ENCODE measurements at places on chromosomes 4 and X.

GRCh38 chr4:12138488-12138887 lies 709.8 kb upstream of the HS3ST1 start:
- no peak for DNase-seq

- no peak for DNase-seq
Measured at GRCh38 chr4:186781032-186781917, 57.6 kb upstream of the FAT1 start.

- no peak for DNase-seq
Measured at GRCh38 chrX:20315140-20315539, 48.4 kb upstream of the RPS6KA3 start.

DNA sequence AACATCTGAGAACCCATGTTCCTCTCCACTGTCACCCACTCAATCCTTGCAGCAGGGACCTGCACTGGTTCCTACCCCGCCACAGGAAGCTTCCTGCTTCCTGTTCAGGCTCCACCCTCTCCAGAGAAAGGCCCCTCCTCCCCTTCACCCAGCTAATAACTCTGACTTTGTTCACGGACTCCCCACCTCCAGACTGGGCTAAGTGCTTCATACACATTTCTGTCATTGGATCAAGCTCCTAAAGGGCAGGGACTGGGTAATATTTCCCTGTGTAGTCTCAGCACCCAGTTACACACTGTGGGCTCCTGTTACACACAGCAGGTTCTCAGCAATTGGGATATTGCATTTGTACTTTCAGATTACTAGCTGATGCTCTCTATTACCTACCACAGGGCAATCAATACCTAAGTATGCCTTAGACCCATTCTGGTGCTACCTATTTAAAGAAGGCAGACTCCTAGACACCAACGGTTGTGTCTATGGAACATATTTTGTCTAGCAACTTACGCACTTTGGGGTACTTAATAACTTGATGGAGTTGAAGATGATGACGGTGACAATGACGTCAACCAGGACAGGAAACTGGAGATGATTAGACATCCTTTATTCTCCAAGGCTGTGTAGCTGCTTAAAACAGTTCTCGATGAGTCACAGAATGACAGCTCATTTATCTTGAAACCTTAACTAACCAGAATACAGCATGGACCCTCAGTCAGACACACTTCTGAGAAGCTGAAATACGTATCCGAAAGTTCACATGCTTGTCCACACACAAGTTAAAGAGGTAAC lies 58.1 kb downstream of the MAML3 start:
- DNase-seq, result no peak

DNA sequence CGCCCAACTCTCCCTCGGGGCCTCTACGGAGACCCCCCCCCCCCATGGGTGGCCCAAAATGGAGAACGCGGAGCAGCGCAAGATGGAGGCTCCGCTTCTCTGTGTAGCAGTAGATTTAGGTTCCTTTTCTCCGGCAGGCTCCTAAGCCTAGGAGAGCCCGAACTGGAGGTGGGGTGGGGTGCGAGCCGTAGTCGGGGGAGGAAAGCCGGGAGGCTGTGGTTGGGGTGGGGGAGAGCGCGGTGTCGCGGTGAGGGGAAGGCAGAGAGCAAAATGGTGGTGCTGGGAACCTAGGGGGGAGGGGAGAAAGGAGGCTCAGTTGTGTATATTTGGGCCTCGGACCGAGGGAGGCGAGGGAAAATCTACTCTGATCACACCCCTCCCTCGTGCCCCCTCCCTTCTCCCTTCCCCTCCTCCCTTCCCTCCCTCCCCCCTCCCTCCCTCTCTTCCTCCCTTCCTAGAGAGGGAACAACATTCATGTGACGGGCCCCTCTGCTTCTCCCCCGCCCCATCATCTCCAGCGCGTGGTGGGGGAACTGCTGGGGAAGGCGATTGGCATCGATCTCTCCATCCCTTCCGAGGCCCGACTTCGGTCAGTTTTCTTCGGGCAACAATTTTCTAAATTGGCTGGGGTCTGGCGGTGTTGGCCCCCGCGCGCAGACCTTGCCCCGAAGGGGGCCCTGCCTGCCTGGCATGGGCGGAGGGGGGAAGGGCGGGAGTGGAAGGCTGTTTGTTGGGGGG lies at the start of gene STAG2:
STAG2 (plus strand) TSS at position 439 of the 738 bp plus-strand sequence. CDS start 60,922 bp downstream, outside the sequence.
- peak; percentile 36 for DNase-seq

- DNase-seq, result no peak
Measured at GRCh38 chrX:123899701-123900100, 39.8 kb downstream of the XIAP start.

- no peak for DNase-seq
Measured at GRCh38 chr4:122531514-122531913, 75.0 kb upstream of the IL2 start.

- no peak for DNase-seq
Measured at GRCh38 chrX:22433292-22434070, 160.8 kb downstream of the CBLL2 start.

DNA sequence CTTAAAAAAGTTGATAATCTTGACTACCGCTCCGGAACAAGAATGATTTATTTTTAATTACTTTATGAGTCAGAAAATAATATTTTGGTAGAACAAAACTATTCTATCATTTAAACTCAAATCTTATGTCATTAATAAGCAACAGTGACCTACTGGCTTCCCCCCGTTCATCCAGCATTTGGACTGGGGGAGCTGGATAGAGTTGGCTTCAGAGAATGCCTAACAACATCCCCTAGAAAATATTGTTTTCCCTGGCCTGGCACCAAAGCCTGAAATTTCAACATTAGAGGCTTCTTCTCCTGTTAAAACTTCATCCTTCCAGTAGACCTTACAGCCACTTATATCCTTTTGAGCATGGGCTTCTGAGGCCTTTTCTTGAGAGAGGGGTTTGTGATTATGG lies 55.7 kb upstream of the PDLIM3 start:
- DNase-seq, result no peak

GRCh38 chrX:19990151-19990555 lies 708 bp downstream of the BCLAF3 start:
- DNase-seq, result no peak

DNA sequence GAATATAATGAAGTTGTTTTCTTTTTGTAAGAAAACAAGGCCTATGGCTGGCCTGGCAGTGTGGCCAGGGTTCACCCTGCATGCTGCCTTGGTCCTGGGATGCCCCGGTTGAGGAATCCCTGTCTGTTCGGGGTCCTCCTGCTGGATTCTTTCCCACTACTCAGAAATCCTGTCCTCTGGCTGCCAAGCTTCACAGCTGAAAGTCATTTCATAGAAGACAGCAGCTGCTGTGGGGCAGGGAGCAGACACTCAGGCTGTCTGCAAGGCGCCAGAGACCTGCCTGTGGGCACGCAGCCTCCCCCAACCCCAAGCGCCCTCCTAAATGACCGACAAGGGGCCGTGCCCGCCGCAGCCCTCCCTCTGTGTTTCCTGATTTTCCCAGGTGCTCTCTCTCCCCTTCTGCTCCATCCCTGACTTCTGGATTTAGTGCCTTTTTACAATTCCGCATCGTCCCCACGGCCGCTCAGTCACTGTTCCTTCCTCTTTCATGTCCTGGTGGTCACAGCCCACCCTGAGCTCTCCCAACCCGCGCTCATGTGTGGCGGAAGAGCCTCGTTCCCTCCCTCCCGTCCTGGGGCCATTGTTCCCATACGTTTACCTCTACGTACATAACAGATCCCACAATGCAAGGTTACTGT lies 27.5 kb downstream of the ZFYVE28 start:
- DNase-seq, result no peak

DNA sequence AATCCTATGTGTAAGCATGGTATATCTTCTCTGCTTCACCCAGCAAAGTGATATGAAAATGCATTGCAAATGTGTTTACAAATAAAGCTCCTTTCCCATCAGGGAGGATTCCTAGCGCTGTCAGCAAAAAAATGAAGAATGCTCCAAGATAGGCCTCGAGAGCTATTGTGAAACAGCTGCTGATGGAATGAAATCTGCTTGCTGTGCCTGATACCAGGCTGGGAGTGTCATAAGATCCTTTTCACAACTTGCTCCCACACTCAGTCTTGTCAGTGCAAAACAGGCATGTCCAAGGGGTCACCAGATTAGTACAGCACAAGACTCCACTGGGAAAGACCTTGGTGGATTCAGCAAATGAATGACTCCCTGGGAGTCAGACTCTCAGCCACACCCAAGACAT lies 34.1 kb downstream of the HNRNPH2 start:
- no peak for DNase-seq

DNA sequence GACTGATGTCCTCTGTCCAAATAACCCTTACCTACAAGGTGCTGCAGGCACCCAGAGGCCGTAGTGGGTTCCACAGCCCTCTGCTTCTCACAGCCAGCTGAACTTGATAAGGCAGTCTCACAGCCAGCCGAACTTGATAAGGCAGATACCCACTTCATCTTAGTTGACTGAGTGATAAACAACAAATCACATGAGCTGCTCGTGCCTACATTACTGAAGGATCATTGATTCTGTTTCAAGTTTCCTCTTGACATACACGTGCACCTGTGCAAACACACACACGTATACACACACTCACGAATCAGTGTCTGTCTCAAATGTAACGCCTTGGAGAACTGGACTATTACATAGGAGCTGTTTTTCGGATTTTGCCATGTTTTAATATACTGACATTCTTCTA lies 276.3 kb downstream of the DCTD start:
- DNase-seq, result peak; percentile 20

- no peak for DNase-seq
Measured at GRCh38 chr4:140212646-140213045, 58.7 kb upstream of the MAML3 start.

DNA sequence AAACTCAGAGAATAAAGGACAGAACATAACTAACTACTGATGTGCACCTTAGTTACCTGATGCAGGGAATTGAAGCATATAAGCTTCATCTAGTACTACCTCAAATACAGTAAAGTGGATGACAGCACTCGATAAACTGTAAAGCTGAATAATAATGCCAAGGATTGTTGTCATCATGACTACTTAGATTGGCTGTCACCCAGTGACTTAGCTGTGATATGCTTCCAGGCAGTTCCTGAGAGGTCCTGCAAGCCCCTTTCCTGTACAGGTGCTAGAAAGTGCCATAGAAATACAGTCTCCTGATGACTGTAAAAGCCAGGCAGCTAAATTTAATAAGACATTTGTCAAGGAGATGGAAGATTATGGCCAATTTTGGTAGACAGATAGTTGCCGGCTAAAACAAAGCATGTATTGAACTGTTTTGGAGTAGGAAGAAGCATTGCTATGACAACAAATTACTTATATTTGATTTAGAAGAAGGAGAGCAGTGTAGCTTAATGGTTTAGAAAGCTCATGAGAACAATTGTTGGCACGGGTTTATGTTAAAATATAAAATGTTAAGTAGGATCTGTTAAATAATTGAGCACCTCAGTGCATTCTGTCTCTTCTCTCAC lies 29.7 kb downstream of the TMEM164 start:
- DNase-seq, result peak; percentile 48

GRCh38 chr4:52655506-52655905 lies 3.6 kb downstream of the USP46 start:
- DNase-seq, result no peak

DNA sequence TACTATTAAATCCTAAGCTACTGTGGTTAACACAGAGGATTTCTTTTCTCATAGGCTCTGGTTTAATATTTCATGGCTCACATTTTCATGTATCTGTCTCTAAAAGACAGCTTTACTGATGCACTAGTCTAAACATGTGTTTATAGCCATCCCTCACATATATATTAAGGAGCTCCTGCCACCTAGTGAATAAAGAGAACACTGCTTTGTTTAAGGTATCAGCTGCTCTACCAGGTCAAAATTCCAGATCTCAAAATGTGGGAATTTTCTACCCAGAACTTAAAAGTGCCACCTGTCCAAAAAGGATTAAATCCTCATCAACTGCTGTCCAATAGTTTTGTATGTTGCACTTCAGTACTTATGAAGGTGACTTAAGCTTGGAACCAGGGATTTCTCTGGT lies 188.5 kb upstream of the TEX13C start:
- no peak for DNase-seq

GRCh38 chrX:1388651-1389050 lies 3.3 kb downstream of the SLC25A6 start:
- DNase-seq, result no peak

DNA sequence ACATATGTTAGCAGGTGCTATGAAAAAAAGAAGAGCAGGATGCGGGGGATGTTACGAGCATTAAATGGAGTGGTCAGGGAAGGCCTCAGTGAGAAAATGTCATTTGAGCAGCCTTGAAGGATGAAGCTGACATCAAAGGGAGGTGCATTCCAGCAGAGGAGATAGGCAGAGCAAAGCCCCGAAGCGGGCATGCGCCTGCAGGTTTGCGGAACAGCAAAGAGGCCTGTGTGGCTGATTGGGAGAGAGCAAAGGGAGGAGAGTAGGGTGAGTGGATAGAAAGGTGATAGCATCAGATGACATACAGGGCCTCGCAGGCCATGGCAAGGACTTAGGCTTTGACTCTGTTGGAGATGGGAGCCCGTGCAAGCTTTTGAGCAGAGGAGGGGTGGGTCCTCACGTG lies 95.4 kb upstream of the GPR50 start:
- no peak for DNase-seq

DNA sequence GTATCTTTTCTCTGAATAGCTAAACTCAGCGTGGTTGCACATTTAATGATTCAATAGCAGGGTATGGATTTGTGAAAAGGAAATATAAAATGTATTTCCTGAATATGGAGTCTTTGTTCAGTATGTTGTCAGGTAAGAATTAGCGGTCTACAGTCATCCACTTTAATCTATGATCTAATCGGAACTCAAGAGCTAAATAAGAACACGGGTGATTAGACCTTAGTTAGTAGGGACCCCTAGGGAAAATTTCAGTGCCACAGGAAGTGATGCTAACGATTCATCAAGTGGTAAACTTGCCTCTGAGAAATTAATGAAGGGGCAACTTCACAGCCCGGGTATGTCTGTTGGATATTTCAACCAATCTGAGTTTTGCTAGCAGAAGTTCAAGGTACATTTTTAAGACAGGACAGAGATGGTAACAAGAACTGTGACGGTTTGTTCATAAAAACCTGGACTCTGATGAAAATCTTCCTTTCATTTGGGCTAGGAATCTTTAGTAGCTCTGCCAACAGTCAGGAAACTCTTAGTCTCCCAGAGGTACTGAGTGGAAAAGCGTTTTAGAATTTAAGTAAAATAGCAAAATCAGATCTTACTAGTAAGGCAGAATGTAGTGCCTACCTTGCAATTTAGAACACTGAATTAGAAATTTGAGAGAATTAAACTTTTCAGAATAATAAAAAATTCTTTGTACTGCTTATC lies 47.1 kb downstream of the PCDH7 start:
- no peak for DNase-seq

- DNase-seq, result no peak
Measured at GRCh38 chrX:10794203-10794630, 173.8 kb upstream of the MID1 start.

DNA sequence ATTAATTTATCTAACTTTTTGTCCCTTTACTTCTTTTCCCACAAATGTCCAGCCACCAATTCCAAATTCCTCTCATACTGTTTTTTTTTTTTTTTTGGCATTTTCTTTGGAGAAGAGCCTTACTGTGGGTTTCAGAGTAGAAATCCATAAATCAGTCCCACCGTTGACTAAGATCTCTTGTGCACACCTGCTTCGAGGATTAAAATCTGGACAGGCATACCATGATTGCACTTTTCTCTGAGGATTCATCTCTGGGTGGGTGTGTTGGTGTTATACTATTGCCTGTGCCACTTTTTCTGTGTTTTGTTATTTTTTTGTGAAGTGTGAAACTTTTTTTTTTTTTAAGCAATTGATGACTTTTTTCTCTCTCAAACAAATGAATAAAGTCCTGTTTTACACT lies 13.2 kb downstream of the PRDM8 start:
- no peak for DNase-seq

- DNase-seq, result no peak
Measured at GRCh38 chrX:17409566-17410290, 34.7 kb downstream of the NHS start.

Measured in DMS79 treated with DMSO at 0.1 percent for 48 hours (cell line).